ENCODE measurements at places on chromosomes 16 and 17.

GRCh38 chr16:86818671-86819532 is 240.6 kb downstream of the FOXL1 start:
- DNase-seq = no peak

DNA sequence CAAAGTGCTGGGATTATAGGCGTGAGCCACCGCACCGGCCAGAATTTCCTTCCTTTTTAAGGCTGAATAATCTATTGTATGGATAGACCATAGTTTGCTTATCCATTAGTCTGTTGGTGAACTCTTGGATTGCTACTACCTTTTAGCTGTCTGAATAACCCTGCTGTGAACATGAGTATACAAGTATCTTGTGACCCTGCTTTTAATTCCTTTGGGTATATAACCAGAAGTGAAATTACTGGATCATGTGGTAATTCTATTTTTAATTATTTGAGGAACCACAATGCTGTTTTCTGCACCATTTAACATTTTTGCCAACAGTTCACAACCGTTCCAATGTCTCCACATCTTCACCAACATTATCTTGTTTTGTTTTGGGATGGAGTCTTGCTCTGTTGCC is 4.6 kb upstream of the OTOA start:
- DNase-seq = no peak

DNA sequence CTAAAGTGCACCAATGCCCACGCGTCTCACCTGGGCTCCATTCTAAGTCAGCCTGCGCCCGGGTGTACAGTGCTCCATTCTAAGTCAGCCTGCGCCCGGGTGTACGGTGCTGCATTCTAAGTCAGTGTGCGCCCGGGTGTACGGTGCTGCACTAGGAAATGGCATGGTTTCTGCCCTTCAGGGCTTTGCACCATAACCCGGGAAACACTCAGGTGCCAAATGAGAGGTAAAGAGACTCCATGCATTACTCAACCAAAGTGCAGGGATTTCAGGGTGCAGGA is 29.2 kb upstream of the FASN start:
- no peak for DNase-seq

- no peak for DNase-seq
Observed at GRCh38 chr16:674968-675883, at the start of gene RHBDL1. TSS of gene RHBDL1 (plus strand) at chr16:675671. CDS start at chr16:675791, 120 bp downstream.

DNA sequence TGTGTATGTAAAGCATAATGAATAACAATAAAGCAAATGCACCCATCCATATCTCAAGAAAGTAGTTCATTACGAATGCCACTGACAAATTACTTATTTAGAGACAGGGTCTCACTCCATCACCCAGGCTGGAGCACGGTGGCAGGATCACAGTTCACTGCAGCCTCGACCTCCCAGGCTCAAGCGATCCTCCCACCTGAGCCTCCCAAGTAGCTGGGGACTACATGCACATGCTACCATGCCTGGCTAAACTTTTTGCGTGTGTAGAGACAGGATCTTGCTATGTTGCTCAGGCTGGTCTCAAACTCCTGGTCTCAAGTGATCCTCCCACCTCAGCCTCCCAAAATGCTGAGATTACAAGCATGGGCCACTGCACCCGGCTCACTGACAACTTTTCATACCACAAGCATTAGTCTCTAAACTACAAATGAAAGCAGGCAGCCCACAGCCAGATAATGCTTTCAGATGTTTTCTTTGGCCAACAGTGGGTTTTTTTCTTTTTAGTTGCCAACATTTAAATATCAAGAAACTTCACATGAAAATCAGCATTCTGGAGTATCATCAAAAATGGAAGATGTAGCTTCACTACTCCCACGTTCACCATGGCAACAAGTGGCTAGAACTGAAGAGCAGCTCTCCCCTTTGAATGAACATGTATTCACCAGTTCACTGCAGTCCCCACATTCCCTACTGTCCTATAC is 7.7 kb downstream of the ARHGAP17 start:
- DNase-seq = no peak

- no peak for DNase-seq
Observed at GRCh38 chr17:73695035-73695738, 50.9 kb upstream of the SDK2 start.

GRCh38 chr17:48720266-48721008 is 1.9 kb downstream of the PRAC1 start:
- DNase-seq = no peak

DNA sequence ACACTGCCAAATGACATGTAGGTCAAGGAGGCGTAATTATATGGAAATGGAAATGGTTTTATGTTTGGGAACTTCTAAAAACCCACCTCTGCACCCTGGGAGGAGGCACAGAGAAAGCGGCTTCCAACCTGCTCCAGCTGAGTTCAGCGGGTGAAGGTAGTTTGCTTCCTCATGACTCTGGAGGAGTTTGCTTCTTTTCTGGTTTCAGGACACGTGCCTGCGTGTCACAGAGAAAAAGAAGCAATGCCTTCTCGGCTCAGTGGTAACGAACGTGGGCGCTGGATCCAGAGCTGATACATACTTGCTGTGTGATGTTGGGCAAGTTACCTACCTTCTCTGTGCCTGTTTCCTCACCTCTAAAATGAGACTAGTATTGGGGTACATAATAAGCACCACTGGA is 22.1 kb downstream of the GPR139 start:
- DNase-seq = no peak

DNA sequence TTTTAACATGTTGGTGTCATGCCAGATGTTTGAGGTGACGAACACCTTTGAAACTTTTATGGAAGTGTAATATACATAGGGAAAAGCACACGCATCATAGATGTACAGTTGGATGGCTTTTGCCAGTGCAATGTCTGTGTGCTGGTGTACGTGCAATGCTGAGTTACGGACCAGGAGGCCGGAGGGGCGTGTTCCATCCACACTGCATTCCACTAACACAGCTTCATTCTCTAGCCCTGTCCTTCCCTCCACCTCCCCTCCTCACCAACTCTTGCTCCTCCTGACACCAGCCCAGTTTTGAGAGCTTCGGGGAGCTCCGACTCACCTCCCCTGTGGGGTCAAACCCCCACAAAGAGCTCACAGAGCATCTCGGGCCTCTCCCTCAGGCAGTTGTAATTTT is 358.8 kb downstream of the C16orf95 start:
- DNase-seq = no peak

- no peak for DNase-seq
Observed at GRCh38 chr16:89504091-89504490, 4.1 kb upstream of the SPG7 start.

GRCh38 chr17:82365606-82366295 is 5.8 kb upstream of the UTS2R start:
- DNase-seq = no peak

DNA sequence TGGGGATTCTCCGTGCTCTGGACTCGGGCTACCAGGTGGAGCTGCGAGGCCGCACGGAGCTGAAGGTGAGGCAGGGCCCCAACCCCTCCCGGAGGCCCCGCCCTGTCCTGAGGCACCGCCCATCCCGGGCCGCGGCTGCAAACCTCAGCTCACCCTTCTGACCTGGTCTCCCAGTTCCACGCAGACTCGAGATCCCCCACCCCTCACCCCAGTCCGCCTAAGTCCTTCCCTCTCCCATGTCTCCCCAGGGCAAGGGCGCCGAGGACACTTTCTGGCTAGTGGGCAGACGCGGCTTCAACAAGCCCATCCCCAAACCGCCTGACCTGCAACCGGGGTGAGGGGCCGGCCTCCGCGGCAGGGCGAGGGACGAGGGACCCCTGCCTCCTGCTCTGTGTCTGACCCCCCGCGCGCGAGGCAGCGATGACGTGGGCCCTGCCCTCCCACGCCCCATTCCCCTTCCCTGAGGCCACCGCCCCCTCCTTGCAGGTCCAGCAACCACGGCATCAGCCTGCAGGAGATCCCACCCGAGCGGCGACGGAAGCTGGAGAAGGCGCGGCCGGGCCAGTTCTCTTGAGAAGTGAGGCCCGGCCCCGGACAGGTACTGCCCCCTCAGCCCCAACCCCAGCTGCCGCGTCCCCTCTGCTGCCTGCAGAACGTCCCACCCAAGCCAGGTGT is 13.7 kb downstream of the GUCY2D start:
- no peak for DNase-seq

GRCh38 chr17:4340914-4341615 is 25.4 kb downstream of the UBE2G1 start:
- no peak for DNase-seq

DNA sequence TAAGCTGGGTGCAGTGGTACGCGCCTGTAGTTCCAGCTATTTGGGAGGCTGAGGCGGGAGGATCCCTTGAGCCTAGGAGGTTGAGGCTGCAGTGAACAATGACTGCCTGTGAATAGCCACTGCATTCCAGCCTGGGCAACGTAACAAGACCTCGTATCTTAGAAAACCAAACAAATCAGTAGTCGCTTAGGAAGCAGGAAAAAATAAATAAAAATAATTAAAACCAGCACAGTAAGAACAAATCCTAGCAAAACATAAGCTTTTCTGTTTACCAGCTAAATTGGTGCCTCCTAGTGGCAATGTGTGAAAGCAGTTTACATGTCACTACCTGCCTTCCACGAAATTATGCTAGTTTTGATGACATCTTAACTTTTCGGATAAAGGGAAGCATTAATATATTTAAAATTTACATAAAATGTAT is 1.3 kb downstream of the ARMC5 start:
- no peak for DNase-seq

- no peak for DNase-seq
Observed at GRCh38 chr16:3171181-3171854, 16.7 kb upstream of the OR1F1 start.

GRCh38 chr16:22428654-22429053 is 54.2 kb upstream of the CDR2 start:
- DNase-seq = no peak

- no peak for DNase-seq
Observed at GRCh38 chr17:34000639-34001038, 254.4 kb upstream of the CCL2 start.

DNA sequence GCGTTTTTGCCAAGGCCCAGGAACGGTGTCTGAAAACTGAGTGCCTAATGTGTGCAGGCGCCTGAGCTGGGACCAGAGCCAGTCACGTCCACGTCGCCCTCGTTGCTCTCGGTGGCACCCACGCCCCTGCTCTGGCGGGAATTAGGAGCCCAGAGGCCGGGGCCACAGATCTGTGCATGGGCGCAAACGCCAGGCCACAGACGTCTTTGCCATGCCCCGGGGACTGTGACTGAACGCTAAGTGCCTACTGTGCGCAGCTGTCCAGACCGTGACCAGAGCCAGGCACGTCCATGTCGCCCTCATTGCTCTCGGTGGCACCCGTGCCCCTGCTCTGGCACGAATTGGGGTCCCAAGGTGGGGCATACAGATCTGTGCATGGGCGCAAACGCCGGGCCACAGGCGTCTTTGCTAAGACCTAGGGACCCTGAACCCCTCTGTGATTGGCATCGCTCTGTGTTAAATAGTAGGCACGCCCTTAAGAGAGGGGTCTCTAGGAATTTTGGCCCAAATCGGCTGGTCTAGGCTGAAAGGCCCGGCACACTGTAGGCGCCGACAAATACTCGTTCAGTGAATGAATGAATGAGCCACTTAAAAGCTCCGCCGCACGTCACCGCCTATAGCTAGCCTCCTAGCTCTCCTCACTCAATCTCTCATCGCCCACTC is 827 bp upstream of the UBALD1 start:
- DNase-seq = no peak

DNA sequence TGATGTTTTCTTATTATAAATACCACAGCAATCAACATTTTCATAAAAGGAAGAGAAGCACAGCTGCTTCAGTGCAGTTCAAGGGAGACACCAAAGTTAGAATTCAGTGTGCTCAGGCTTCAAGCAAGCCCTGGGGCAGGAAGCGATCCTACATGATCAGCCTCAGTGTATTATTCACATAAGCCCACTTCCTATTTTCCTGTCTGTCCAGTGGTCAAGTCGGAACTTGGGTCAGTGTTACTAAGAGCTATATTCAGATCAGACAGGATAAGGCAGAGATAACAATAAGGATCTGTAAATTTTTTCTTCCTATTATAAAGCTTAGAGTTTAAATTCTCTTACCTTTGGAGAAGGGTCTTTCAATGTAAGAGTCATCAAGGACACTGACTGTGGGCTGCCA is 12.9 kb downstream of the HEATR6 start:
- peak; percentile 35 for DNase-seq

- no peak for DNase-seq
Observed at GRCh38 chr16:27437946-27438345, 36.0 kb downstream of the IL21R start.

- DNase-seq = no peak
Observed at GRCh38 chr16:88770461-88771293, 14.3 kb downstream of the PIEZO1 start.

DNA sequence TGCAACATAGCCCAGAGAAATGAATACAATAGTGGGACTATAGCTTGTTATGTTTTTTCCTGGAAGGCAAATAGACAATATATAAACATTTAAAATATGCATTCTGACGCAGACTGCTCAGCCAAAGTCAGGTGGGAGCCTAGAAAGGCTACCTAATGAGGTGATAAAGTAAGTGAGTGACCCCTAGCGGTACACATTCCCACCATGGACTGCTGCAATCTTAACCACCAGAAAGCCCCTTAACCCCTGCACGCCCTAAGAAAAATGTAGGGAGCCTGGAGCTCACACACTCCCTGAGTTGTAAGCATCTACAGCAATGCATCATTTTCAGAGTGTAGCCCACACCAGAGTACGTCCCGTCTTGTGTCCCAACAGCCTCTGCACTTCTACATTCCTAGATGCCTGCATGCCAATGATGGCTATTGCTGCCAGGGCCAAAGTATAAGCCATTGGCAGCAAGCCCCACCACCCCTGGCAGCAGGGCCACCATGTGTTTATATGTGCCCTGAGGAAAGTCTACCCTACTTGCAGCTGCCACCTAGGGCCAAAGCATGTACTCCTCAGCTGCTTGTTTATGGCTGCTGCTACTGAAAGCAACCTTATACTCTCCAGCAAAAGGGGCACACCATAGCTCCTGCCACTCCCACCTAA is 127.6 kb downstream of the KIF2B start:
- DNase-seq = no peak

DNA sequence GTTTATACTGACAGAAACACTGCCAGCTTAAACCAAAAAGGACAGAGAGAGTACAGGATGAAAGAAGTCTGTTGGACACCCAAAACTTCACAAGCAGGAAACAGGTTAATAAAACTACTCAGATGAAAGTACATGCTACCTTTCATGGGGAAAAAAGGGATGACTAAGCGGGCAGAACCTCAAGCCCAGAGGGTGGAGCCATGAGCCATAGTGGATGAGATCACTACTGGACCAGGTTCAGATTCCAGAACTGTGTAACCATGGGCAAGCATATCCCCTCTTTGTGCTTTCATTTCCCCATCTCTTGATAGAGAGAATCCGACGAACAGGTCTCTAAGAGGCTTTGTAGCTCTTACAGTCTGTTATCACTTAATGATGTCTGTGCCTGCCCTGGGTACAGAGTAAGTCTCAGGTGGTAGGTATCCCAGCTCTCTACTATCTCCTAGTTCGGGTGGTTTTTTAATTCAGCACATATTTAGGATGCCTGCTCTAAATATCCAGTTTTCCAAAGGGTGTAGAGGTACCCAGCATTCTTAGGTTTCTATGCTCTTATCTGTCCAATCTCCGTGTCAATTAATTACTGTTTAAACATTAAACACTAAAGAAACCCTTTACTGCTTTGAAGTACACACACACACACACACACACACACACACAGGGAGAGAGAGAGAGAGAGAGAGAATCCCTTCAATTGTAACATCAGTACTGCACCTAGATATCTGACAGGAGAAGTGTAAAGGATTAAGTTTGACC is 206.7 kb downstream of the ZNF423 start:
- DNase-seq = no peak

GRCh38 chr17:494601-495265 is 142.1 kb upstream of the RPH3AL start:
- DNase-seq = no peak

Data from HTR-8/SVneo (cell line).